Activated gamma-delta T cell (primary cell): ENCODE measurements at places on chromosomes 1 and 21.

DNA sequence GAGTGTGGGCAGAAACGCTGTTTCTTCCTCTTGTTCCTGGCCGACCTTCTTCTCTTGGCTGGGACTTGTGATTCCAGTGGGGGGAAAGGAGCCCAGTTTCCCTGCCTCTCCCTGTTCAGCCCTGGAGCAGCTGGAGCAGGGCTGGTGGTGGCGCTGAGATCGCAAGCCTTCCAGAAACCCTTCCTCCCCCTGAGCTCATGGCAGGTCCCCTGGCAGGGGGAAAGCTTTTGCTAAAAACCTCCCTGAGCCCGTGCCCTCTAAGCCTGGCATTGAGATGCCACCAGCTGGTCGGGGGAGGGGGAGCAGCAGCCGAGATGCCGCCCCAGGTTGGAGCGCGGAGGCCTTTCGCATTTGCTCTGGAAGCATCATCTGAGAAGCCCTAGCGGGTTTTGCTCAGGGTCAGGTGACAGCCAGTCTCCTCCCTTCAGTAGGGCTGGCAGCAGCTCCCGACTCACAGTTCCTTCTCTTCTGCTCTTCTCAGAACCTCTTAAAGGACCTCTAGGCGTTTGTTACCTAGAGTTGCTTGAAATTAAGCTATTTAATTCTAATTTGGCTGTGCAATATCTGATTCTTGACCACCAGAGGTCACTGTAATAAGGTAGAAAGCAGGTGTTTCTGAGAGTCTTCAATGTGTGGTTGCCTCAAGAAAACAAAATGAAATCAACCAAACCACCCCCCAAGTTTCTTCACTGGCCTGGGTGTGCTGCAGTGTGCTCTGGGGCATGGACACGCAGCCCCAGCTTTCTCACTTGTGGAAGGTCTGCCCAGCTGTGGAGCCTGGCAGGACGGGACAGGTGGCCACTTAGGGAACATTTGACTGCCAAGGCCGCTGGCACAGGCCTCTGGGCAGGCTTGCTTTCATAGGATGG is 257.3 kb downstream of the CAMTA1 start:
- DNase-seq: no peak

- no peak for DNase-seq
These were observed 45.4 kb downstream of the PLEKHA6 start for GRCh38 chr1:204314171-204314892.

DNA sequence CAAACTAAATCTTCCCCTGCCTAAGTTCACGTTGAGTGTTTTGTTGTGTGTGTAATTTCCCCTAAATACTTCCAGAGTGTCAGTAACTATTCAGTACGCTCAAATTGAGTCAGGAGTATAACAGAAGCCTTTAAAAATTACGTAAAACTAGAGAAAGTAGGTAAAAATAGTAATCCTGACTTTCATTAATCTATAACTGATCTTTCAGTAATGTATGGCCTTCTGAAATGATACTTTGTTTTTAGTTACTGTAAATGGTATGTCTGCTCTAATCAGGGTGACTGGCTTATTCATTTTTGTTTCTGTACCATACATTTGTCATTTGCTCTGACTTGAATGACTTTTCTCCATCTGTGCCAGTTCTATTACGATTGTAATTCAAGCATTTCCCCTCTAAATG is 29.4 kb downstream of the MIER1 start:
- DNase-seq: no peak

DNA sequence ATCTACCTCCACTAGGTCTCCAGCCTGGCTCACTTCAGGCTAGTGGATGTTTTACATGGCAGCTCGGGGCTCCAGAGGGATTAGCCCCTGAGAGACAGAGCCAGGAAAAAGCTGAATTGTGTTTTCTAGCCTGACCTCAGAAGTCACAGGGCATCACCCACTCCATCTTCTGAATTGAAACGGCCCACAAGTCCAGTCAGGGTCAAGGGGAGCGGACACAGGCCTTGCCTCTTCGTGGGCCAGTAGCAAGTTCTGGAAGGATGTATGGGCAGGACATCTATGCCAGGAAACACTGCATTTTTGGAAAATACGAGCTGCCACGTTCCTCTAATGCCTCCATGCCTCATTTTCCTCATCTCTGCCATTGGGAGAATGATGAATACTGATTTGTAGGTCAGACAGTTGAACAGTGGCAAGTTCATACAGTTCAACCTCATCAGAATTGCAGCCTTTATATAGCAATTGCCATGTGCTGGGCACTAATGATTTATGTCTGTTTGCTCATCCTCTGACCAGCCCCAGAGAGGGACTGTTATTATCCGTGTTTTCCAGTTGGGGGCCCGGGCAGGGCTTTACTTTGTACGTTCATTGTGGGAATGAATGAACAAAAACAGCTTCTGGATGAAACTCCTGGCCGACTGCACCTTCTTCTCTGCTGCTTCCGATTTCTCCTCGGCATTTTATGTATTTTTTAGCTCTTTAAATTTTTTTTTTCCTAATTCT is 23.2 kb upstream of the PCBP3 start:
- no peak for DNase-seq

DNA sequence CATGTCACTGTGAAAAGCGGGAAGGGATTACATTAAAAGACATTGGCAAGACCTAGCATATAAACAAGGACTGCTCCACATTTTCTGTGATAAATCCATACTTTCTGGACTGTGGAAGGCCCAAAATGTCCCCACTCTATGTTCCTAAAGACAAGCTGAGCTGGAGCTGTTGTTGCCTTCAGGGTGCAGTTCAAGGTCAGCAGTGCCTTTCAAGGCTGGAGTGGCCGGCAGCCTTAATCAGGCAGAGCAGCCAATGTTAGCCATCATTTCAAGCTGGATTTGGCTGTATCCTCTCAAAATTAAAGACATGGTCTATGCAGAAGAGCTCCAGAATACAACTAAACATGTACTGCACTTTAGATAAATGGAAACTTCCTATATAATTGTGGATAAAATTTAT is 70.4 kb upstream of the ADAM30 start:
- DNase-seq: no peak
